Hepatocyte (in vitro differentiated cells): ENCODE measurements at places on chromosomes 16 and 17. TPM values are rescaled to one million over a fixed set of nuclear protein-coding genes. Genes with fewer than 3 reads are reported as not detected.

- DNase-seq, result no peak
These were observed 25.6 kb downstream of the TPSD1 start for GRCh38 chr16:1281517-1281916.

- DNase-seq, result no peak
These were observed 1.8 kb downstream of the PIK3R5 start for GRCh38 chr17:8963647-8964258.

- DNase-seq, result no peak
These were observed 3.6 kb upstream of the DUSP14 start for GRCh38 chr17:37485938-37486570.

Gene AIPL1
- polyA plus RNA-seq, result not detected in 2 replicates

GRCh38 chr16:30430428-30430970 is 669 bp upstream of the DCTPP1 start:
- DNase-seq, result no peak

DNA sequence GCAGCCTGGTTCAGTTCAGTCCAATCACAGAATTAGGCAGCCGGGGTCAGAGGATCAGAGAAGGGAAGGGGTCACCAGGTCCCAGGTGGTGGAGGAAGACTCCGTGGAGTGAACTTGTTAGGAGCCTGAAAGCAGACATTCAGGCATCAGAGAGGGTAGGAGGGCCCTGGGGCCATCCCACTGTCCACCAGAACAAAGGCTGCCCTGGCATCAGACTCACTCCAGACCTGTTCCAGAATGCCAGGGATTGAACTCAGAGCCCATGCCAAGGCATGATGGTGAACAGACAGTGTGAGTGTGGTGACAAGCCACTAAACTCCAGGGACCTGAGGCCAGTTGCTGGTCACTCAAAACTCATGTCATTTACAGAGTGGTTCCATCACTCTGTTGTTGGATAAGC is 37.6 kb downstream of the B4GALNT2 start:
- DNase-seq, result no peak

- DNase-seq, result no peak
These were observed 4.7 kb upstream of the NDEL1 start for GRCh38 chr17:8430966-8431365.

- no peak for DNase-seq
These were observed 3.4 kb upstream of the SYNGR2 start for GRCh38 chr17:78164748-78165607.

- peak; percentile 93 for DNase-seq
These were observed 1.6 kb downstream of the LASP1 start for GRCh38 chr17:38871247-38872015.

DNA sequence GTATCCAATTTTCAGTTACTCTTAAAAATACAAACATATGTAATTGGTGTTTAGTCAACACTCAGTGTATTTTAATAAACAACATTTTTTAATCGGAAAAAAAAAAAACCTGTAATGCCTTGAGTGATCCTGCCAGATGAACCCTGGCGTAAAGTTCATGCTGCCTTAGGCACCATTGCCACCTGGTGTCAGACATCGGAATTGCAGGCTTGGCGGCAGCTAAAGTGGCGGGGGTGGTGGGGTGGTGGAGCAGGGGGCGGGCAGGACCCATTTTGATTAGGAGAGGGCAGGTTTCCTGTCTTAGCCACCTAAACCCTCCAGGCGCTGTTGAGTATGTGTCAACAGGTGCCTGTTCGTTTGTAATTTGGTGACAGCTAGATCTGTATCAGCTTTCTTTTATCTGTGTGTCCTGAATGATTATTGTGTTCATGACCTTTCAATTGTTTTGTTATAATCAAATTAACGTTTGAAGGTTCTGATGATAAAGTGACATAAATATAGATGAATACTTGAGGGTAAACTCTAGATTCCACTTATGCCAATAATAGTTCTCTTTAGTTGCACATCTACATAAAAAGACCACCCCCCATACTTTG is 588.7 kb downstream of the CDH13 start:
- peak; percentile 67 for DNase-seq

Gene TMEM238L
- polyA plus RNA-seq, result 1.0 and 1.5 TPM in 2 replicates

Gene MRPL28
- 126 and 144 TPM in 2 replicates for polyA plus RNA-seq

DNA sequence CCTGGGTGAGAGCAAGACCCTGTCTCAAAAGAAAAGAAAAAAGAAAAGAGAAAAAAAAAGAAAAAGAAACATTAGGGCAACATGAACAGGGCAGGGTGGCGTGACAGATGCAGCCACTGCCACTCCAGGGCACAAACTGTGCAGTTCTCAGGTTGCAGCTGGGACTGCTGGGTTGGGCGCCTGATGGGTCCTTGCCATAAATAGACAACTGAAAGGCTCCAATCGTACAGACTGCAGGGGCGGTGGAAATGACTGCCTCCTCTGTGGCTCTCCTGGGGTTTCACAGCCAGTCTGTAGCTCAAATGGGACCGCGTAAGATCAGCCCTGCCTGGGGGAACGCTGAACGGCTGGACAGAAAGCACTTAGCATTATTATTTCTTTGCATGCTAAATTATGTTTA is 130.7 kb downstream of the CPPED1 start:
- no peak for DNase-seq

GRCh38 chr16:66692341-66692740 is 4.2 kb downstream of the CMTM4 start:
- no peak for DNase-seq

Gene C17orf67
- polyA plus RNA-seq, result 0.73 and 1.6 TPM in 2 replicates

DNA sequence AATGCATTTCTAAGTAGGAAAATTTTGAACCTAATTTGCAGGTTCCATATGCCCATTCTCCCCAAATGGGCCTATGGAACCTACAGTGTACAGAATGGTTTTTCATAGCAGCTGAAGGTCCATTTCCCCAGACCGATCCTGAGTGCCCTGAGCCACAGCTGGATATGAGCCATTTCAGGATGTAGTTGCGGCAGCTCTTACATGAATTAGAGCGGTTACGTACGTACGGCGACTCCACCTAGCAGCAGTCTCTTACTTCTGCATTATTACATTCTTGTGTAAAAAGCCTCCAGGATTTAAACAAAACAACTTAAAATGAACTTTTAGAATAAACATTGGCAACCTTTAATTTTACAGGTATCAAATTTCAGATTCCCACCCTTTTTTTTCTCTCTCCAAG is 225.3 kb downstream of the SNX29 start:
- DNase-seq, result no peak

- no peak for DNase-seq
These were observed 149.2 kb downstream of the NPIPB5 start for GRCh38 chr16:22659933-22660332.

Gene MYH2
- not detected in 2 replicates for polyA plus RNA-seq

Gene KPNA2
- polyA plus RNA-seq, result 99.5 and 109 TPM in 2 replicates

DNA sequence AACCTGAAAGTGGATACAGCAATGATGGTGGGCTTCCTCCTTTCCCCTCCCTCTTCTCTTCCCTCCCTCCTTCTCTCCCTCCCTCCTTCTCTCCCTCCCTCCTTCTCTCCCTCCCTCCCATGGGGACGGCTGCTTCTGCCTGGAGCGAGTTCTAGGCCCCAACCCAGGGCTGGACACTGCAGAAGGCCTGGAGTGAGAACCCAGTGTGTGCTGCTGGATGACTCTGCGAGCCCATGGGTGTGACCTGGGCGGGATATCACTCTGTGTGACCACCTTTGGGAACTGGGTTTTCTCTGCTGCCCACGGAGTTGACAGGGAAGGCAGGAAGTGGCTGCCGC is 242.6 kb upstream of the GSE1 start:
- DNase-seq, result no peak

GRCh38 chr16:27822529-27822928 is 241.0 kb downstream of the GSG1L start:
- no peak for DNase-seq
